ENCODE measurements at places on chromosomes 16 and 17. TPM values are rescaled to one million over a fixed set of nuclear protein-coding genes. Genes with fewer than 3 reads are reported as not detected.

GRCh38 chr17:44541884-44542581 lies 15.3 kb upstream of the FZD2 start:
- DNase-seq: no peak

GRCh38 chr17:68603027-68603426 lies 1.9 kb upstream of the FAM20A start:
- no peak for DNase-seq

- DNase-seq: no peak
Measured at GRCh38 chr17:37017404-37017803, 68.7 kb downstream of the AATF start.

DNA sequence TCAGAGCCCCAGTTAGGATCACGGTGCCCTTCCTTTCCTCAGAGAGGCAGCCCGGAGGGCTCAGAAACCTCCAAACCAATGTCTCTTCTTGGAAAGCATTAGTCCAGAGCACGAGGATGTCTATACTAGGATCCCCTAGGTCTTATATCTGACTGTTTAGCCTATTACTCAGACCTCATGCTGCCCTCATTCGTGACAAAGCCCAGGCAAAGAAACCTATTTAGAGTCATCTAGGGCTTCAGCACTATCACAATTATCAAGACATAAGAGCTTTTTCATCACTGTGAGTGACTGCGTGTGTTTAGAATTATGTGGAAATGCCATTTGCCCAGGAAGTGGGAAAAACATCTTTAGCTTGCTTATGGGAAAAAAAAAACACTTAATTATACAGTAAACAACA lies 159.8 kb upstream of the NOL11 start:
- no peak for DNase-seq

GRCh38 chr17:64024215-64024654 lies 3.8 kb upstream of the ICAM2 start:
- no peak for DNase-seq

- no peak for DNase-seq
Measured at GRCh38 chr17:746783-747629, 5.1 kb downstream of the GEMIN4 start.

GRCh38 chr17:46877466-46877865 lies 26.1 kb downstream of the WNT9B start:
- peak; percentile 33 for DNase-seq

DNA sequence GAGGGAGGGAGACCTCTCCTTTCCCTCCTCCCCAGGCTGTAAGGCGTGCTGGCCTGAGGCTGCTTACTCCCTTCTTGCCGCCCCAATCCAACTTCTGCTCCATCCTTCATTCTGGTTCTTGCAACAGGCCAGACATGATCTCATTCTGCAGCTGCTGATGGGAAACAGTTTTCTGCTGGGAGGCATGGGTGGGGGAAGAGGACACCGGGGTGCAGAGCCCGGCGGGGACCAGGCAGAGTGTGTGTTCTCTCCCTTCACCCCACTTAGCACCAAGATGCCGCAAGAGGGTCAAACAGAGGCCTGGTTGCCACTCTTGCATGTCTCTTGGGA lies 1.4 kb downstream of the SARM1 start:
- no peak for DNase-seq

- no peak for DNase-seq
Measured at GRCh38 chr16:6446370-6446769, 886.3 kb upstream of the RBFOX1 start.

Gene TBC1D3I
- total RNA-seq: not detected

DNA sequence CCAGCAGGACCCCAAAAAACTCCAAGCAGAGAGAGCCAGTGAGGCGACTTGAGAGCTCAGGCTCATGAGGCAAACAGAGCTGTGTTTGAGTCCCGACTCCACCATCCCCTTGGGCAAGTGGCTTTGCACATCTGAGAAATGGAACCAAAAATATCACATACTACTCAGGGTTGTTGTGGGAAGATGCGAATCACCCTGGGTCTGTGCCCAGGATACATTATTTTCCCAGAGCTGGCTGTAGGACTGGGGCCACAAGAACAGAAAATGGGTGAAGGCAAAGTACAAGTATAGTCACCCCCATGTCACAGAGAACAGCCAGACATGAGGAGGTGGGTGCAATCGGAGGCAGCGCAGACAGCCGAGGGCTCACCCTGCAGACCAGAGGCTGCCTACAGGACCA lies 127.3 kb downstream of the GAS7 start:
- DNase-seq: no peak

All from left ventricle myocardium inferior (tissue), 1 donor.